GM12891 (cell line): ENCODE measurements at places on chromosomes 7 and 10.

DNA sequence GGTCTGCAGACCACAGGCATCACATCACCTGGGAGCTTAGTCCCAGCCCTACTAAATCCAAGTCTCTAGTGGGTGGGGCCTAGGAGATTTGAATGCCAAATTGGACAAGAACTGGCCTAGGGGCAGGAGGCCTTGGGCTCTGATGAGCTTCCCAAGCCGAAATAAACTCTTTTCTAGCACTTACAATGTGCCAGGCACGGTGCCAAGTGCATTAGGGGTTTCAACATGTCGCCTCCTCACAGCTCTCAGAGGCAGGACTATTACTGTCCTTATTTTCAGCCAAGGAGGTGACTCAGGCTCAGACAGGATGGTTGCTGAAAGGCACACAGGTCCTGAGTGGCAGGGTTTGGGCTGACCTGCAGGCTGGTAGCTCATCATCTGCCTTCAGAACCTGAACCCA lies 9.2 kb upstream of the CPA1 start:
- DNase-seq = no peak

- no peak for DNase-seq
Measured at GRCh38 chr10:75877877-75878276, 446.5 kb downstream of the LRMDA start.

- no peak for DNase-seq
Measured at GRCh38 chr10:16947069-16947468, 129.8 kb upstream of the RSU1 start.

- no peak for DNase-seq
Measured at GRCh38 chr7:151083824-151084160, 499 bp upstream of the TMUB1 start.

DNA sequence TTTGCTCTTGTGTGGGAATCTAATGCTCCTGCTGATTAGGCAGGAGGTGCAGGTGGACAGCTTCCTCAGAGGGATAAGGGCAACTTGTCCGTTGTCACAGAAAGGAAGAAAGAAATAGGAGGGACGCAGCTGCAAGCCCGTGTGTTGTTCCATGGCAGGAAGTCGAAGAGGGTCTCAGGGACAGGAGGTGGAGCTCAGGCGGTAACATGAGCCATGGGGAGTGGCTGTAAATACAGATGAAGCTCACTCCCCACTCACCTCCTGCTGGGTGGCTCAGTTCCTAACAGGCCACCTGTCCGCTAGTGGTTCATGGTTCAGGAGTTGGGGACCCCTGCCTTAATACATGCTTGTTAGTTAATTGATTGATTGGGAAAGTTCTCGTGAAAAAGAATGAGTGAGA lies 101.7 kb upstream of the SFMBT2 start:
- DNase-seq = no peak

DNA sequence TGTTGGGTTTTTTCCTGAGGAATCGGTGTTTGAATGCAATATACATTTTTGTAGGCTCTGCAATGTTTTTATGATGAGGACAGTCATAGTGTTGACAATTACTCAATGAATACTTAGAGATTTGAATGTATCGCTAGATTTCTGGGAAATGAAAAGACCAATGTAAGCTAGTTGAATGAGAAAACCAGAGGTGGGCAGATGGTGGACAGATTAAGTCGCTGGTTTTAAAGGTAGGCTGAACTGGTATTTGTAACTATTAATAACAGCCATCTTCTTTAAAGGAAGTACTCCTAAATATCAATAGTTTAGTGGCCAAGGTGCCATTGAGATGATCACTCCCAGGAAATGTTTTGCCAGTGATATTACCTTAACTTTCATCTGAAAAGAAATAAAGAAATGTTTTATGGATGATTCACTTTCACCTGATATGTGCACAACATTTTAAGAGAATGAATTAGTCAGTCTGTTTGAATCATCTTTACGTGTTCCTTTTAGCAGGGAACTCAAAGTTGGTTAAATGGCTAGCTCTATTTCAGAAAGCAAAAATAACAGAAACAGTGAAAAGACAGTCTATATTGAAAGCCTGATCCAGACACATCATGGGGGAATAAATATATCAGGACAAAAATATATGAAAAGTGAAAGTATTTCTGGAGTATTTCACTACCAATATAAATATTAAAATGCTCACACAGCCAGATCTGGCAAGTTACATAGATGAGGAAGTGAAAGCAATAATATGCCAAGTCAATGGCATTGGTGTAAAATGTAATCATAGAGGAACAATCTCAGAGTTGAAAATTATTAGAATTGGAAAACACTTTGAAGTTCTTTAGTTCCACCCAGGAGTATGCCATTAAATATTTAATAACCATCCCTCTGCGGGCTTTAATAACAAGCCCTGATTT lies 20.7 kb downstream of the MET start:
- no peak for DNase-seq

DNA sequence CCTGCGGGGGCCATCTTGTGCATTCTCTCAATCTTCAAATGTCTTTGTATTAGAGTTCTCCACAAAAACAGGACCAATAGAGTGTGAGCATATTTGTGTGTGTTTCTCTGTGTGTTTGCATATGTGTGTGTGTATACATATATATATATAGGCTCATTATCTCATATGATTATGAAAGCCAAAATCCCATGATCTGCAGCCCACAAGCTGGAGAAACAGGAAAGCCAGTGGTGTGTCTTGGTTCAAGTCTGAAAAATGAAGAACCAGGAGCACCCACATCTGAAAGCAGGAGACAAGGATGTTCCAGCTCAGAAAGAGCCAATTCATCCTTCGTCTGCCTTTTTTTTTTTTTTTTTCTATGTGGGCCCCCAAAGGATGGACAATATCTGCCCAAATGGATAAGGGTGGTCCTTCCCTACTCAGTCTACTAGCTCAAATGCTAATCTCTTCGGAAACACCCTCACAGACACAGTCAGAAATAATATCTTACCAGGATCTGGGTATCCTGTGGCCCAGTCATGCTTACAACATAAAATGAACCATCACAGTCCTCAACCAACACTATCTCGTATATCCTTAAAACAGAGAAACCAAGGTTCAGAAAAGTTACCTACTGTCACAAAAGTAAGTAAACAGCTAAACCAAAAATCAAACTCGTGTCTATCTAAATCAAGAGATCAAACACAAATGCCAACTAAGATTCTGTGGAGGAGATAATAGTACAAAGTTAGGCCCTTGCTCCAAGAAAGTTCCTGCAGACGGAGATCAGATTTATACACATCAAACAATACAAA lies 141.9 kb downstream of the JMJD1C start:
- no peak for DNase-seq

DNA sequence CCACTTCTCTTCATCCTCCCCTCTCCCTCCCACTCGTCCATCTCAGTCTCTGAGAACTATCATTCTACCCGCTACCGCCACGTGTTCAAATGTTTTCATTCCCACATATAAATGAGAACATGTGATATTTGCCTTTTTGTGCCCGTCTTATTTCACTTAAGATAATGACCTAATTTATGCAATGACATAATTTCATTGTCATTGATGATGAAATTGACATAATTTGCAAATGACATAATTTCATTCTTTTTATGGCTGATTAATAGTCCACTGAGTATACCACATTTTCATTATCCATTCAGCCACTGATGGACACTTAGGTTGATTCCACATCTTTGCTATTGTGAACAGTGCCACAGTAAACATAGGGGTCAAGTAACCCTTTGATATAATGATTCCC lies 292.3 kb downstream of the GRID1 start:
- DNase-seq = no peak

DNA sequence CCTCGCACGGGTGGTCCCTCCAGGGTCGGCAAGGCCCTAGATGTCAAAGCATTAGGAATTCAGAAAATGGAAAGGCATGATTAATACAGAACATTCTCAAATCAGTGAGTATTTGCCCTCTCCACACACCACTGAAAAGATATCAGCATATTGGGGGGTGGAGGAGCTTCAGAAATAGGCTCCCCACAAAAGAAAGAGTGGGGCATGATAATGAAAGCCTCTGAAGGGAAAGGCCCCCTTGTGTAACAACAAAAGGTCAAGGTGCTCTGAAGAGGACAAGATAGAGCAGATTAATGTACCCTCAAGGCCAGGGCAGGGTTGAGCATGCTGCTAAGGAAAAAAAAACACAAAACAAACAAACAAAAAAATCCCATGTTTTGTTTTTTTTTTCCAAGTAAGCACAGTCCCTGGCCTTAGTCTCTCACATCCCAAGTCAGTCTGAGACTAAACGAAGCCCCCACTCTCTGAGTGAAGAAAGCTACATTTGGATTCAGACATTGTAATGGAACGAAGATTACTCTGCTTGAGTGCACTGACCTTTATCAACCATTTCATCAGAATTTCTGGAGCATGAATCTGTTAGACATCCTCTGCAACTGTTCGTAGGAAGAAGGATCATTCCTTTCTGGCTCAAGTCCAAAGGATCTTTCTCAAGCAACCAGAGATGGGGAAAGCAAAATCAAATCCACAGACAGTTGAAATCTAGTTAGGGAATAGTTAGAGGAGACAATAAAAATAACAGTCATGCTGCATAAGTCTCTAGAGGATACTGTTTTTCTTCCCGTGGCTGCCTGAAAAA lies 27.4 kb upstream of the DGKI start:
- no peak for DNase-seq

DNA sequence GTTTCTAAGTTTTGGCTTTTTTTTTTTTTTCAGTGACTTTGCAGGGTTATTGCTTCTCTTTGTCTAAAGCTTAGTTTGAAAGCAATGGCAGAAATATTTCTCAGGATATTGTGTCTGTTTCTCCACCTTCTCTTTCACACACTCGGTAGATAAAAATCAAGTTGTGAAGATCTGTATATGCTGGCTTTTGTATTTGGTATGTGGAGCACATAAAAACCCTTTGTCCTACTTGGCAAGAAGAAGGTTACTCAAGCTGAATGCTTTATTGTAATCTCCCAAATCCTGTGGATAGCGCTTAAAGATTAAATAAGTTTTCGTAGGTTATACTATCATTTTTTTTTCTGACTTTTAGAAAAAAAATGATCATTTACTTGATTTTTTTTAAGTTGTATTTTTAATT lies 172.4 kb downstream of the CDCA7L start:
- no peak for DNase-seq

- DNase-seq = no peak
Measured at GRCh38 chr10:5854131-5854475, 35.6 kb downstream of the ANKRD16 start.

DNA sequence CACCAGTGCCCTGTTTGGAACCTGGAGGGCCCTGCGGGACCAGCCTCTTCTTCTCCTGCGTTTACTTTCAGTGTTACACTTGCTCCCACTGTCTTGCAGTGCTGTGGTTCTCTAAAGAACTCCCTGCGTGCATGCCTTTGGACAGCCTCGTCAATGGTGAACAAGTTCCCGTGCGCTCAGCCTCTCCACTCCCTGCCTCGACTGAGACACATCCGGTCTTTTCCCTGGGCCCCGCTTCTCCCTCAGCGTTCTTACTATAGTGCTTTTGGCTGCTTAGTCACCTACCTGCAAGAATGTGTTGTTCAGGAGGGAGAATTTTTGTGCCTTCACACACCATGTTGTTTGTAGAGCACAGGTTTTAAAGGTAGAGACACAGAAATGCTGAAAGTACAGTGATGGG lies 520.7 kb upstream of the MKI67 start:
- DNase-seq = no peak

GRCh38 chr10:72253578-72253977 lies 20.1 kb upstream of the DDIT4 start:
- DNase-seq = no peak

DNA sequence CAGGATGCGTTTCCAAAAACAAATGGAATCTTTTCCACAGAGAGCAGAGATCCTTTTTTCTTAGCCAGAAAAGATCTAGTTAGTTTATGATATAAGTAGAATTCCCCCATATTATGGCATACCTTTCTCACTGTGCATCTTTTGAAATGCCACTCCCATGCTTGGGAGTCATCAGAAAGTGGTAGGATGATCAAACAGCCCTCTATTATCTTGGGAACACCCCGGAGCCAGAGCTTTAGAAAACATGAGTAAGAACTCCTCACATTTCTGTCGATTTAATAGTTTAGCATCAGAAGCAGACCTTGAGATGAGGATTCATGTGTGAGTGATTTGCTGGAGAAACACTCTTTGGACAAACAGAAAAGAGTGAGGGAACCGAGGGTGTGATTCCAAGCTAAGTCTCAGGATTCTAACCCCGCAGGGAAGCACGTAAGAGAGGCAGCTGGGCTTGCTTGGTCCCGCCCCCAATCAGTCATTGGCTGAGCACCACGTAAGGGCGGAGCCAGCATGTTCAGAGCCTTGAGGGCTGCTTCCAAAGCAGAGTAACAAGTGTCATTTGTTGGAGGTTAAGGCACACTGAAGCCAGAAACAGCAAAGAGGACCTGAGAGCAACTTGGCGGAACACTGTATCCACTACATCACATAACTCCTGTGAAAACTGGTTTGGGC lies 43.7 kb upstream of the NXPH1 start:
- no peak for DNase-seq

DNA sequence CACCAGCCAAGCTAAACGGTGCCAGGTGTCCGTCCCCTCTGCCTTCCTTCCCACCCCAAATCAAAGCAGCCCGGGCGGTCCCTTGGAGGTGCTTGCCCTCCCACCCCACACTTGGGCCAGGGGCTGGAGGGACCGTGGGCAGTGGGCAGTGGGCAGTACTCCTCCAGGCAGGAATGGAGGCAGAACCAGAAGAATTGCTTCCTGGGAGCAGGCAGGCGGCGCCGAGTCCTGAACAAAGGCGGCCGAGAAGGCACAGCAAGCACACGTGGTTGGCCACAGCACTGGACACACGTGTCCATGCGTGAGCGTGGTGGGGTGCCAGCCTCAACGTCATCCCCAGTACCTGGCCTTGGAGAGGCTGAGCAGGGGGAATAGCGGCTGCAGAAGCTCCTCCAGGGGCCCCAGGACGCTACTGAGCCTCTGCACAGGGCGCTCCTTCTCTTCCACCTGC lies 48.4 kb upstream of the NKX6-2 start:
- DNase-seq = no peak

DNA sequence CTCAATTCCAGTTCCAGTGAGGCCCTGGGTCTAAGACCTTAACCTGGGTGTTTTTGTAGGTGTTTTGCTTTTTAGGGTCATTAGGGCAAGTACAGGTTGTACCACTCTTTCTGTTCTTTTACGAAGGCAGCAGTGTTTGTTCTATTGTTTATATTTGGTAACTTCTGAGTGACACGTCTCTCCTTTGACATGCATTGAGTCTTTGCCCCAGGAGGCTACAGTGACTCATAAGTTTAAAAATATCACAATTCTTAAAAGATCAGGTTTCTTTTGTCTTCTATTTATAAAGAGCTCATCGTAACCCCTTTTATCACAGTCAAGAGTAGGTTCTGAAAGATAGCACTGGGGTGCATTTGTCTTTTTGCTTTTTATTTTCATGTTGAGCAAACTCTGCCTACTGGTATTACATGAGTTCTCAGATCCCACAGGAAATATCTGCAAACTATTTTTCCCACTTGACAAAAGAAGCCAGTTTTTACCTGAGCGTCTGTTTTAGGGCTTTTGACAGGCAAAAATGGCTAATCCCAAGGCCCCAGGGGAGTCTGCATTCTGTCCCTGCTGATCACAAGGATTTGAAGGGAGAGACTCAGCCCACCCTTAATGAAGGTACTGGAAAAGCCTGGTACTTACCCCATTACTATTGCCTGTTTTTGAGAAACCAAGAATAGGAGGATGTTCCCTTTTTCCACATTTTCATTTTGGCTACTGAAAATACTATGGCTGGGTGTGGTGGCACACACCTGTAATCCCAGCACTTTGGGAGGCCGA lies 7.9 kb downstream of the NUDT13 start:
- DNase-seq = no peak

- DNase-seq = no peak
Measured at GRCh38 chr10:82889728-82890127, 1014.7 kb downstream of the NRG3 start.
